Nephron progenitor cell (in vitro differentiated cells): ENCODE measurements at places on chromosomes 4 and X.

- DNase-seq, result no peak
These were observed 166.1 kb downstream of the TBCK start for GRCh38 chr4:106149911-106150310.

- no peak for DNase-seq
These were observed 7.8 kb upstream of the WDR1 start for GRCh38 chr4:10124167-10124930.

GRCh38 chr4:16636912-16637630 lies 261.4 kb downstream of the LDB2 start:
- DNase-seq, result no peak

- no peak for DNase-seq
These were observed 179.6 kb downstream of the GASK1B start for GRCh38 chr4:157992948-157993839.

DNA sequence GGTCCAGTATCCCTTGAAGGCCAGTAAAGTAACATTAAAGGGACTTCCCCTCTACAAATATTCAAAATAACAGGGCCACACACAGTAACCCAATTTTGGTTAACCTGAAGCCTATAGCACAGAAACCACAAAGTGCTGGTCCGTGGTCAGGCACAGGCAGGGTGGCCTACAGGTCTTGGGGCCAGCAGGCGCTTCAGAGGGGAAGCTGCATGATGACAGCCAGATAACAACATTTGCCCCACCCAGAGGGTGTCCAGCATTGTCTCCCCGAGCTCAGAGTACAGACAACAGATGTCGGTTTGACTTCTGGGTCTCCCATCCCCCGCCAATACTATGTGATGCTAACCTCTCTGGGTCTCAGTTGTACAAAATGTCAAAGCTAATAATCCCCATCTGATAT lies 51.1 kb downstream of the SH3KBP1 start:
- no peak for DNase-seq

- DNase-seq, result no peak
These were observed 33.8 kb downstream of the NDP start for GRCh38 chrX:43939187-43939926.

- DNase-seq, result no peak
These were observed 590.9 kb upstream of the GNPDA2 start for GRCh38 chr4:45317276-45317675.

GRCh38 chr4:184448821-184449220 lies 25.5 kb downstream of the IRF2 start:
- no peak for DNase-seq

DNA sequence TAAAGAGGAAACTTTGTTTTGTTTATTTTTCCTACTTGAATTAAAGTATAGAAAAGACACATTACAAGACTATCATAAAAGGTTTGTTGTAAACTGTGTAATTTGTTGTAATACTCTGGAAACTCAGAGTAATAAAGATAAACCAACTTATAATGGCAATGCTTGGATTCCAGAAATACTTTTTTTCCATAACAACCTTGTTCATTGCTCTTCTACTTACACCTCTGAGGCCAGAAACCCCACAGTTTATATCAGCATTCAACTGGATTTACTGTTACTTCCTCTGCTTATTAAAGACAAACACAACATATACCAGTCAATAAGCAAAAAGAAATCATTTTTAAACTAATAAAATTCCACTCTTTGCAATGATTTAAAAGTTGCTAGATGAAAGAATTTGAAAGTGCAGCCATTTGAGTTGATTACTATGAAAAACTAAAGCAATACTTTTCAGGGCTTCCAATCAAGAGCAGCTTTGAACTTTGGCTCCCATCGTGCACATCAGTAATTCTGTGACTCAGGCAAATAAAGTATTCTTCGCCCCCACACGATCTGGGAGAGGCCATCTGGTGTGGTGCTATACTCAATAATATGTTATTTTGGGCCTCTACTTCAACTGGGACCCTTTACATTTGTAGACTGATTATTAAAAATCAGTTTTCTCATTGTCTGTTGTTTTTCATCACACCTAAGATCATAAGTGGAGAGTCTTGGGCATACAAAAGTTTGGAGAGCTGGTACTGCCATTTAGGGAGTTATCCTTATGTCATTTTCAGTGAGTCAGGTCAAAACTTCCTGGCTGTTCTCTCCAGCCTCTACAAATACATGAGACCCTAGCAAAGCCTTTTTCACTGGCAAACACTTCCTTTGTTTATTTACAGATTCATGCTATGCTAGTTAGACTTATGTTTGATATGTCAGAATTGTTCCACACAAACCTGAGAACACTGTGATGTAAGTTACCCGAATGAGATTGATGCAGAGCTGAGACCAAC lies 20.5 kb downstream of the DDIT4L start:
- DNase-seq, result no peak

DNA sequence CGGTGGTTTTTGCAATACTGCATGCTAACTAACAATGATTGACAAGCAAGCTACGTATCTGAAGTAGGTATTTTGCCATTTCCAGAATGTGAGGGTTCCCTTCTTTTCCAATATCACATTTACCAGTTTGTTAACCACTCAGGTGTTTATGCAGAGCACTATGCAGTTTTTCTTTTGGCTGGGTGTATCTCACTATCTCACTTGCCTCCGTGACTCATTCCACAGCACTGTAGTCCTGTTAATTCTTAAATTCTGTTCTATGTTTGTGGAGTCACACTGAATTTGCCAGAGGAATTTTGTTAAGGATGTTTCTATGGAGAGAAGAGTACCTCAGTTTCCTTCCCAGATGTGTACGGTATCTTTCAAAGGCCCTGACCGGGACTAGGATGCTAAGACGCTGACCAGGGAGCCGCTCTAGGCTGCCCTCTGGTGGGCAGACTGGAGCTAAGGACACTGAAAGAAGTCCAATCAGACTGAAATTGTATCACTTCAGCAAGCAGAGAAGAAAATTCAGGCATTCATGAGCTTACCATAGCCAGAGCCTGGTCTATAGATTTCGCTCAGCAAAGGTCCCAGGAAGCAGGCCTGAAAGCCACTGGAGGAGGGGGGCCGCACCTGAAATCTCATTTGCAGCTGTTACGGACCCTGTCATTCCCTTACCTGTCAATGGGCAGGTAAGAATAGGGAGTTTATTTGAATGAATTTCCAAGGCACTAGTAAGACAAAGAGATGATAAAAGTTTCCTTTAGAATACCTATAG lies 388.4 kb upstream of the SPOCK3 start:
- DNase-seq, result peak; percentile 78

GRCh38 chr4:127533028-127533700 lies 99.6 kb upstream of the INTU start:
- no peak for DNase-seq

DNA sequence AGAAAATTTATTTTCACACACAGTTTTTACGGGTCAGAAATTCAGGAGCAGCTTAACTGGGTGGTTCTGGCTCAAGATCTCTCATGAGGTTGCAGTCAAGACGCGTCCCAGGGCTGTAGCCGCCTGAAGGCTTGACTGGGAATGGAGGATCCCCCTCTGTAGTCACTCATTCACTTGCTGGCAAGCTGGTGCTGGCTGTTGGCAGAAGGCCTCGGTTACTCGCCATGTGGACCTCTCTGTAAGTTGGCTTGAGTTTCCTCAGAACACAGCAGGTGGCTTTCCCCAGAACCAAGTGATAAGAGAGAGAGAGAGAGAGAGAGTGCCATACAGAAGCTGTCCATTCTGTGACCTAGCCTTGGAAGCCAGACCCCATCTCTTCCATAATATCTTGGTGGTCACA lies 132.8 kb downstream of the DCLK2 start:
- DNase-seq, result no peak

- DNase-seq, result no peak
These were observed 150.0 kb downstream of the MAML3 start for GRCh38 chr4:140003876-140004548.

DNA sequence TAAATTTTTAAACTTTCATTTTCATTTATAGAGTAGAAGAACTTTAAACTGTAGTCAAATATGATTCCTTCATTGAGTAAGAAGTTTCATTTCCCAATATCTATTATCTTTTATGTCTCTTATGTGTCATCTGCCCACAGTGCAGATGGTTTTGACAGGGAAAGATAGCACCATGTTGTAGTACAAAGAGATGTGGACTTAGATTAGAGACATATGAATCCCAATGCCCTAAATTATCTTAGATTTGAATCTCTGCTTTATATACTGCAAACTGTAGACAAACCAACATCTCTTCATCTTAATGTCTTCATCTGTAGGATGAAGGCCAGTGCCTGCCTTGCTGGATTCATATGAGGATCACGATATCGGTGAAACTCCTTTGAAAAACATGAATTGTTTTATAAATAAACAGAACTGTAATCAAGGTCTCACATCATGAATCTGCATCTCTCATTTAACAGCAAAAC lies 217.5 kb downstream of the BANK1 start:
- no peak for DNase-seq

- DNase-seq, result no peak
These were observed 218.9 kb downstream of the FBXW7 start for GRCh38 chr4:152316969-152317368.

DNA sequence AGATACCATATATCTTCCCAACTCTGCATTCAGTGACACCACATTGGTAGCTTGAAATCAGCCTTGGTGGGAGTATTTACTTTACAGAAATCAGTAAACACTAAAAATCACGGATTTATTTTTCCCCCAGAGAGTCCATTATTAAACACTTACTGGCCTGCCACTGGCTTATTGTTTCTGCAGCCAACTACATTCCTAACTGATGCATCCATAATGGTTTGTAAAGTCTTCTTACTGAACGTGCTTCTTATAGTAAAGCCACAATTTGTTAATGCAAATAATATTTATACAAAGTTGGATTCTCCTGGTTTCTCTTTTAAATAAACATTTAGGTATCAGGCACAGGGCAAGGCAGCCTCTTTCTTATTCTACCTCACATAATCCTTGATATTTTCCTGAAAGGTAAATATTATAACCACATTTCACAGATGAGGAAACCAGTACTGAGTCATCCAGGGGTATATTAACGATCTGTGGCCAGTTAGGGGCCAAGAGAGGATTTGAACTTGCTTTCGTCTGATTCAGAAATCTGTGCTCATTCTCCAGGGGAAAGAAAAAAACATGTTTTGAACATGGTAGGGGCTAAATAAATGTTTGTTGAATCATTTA lies 136.5 kb downstream of the RAB28 start:
- DNase-seq, result no peak

DNA sequence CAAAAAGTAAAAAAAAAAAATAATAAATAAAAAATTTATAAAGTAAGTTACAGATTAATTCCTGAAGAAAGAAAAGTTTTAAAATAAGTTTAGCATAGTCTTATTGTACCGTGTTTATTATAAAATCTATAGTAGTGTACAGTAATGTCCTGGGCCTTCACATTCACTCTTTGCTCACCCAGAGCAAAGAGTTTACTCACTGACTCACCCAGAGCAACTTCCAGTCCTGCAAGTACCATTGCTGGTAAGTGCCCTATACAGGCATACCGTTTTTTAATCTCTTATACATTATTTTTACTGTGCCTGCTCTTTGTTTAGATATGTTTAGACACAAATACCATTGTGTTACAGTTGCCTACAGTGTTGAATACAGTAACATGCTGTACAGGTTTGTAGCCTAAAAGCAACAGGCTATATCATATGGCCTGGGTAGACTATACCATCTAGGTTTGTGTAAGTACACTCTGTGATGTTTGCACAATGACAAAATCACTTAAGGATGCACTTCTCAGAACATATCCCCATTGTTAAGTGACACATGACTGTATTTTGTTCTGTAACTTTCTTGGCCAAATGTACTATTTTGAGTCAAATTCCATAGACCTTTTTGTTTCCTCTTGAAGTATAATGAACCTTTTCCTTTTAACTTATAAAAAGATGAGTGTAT lies 199.0 kb upstream of the NUDT6 start:
- no peak for DNase-seq

- DNase-seq, result no peak
These were observed 29.6 kb downstream of the LEF1 start for GRCh38 chr4:108139089-108139488.

- DNase-seq, result no peak
These were observed 44.9 kb upstream of the BBS12 start for GRCh38 chr4:122687531-122688061.

DNA sequence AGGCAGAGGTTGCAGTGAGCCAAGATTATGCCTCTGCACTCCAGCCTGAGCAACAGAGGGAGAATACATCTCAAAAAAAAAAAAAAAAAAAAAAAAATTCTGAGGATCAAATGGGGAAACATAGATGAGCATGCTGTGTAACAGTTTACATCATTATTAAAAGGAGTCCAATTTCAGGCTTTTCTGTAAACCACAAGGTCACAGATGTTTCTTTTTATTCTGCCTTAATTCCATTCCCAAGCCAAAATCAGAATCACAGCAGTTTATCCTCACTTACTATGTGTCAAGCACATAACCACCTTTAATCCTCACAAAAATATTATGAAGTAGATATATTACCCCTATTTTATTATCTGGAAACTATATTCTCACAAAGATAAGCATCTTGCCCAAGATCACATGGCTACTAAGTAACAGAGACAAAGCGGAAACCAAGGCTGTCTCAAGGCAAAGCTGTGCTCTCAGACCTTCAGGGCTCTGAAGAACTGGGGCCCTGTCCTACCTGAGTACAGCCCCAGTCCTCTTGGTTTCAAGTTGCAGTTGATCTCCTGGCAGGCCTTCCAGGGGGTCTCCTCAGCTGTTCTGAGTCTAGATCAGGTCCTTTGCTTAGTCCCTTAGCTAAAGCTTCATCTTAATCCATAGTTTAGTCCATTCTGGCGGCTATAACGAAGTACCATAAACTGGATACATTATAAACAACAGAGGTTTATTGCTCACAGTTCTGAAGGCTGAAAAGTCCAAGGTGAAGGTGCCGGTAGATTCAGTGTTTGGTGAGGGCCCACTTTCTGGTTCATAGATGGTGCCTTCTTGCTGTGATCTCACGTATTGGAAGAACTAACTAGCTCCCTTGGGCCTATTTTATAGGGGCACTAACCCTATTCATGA lies 141.3 kb downstream of the PALLD start:
- no peak for DNase-seq

DNA sequence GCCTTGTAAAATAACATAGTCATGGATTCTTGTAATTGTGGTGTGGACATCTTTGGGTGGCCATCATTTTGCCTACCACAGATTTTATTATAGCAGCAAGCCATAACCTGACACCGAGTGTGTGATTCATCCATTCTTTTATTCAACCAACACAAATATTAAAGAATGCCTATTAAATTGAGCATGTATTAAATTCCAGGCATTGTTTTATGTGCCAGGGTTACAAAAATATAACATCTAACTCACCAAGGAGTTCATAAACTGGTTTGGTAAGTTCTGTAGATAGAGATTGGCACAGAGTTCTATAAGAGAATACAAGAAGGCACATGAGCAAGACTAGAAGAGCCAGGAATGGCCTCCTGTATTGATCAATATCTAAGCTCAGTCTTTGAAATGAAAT lies 18.0 kb downstream of the NBDY start:
- no peak for DNase-seq

DNA sequence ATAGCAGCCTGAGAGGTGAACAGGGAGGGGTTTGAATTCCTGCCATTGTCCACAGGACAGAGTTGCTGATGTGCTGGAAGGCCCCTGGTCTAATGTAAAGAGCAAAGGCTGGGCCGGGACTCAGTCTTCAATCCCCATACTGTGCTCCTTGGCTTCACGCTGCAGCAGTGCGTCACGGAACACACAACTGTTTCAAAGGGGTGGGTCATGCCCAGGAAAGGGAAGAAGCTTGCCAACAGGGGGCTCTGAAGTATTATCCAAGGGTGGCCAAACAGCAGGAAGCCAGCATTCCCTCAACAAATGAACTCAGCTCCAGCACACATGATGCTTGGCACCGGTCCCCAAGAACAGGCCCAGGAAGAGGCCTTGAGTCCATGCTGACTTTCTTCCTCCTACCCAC lies 122.5 kb downstream of the NFKB1 start:
- DNase-seq, result no peak
